ENCODE measurements at places on chromosomes 2 and 18.

GRCh38 chr18:58669731-58670378, 1.4 kb upstream of the MALT1 start:
- DNase-seq = no peak

DNA sequence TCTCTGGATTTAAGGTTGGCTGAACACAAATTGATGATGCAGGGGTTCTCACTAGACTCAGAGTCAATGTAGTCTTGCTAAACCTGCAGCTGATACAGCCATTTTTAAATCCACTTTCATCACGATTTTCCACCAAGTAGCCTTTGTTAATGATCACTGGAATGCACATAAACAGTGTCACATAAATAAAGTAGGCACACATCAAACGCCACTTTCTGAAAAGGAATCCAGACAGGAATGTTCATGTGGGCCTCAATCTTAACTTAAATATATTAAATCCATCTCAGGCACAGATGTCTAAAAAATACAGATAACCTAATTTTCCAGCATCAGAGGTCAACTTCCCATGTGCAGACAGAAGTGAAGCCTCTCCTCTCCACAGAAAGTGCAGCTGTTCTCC, 58.3 kb downstream of the LAMA1 start:
- no peak for DNase-seq

GRCh38 chr18:55592106-55592505, 4.1 kb upstream of the TCF4 start:
- DNase-seq = no peak

DNA sequence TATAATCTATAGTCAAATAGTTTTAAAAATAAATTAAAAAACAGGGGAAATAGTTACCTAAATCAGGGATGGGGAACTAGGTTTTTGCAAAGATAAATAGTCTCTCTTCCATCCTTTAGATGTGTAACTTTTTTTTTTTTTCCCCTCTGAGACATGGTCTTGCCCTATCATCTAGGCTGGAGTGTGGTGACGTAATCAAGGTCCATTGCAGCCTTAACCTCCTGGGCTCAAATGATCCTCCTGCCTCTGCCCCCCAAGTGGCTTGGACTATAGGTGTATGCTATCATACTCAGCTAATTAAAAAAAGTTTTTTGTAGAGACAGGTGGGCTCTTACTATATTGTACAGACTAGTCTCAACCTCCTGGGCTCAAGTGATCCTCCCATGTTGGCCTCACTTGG, 316.5 kb downstream of the CCDC85A start:
- no peak for DNase-seq

DNA sequence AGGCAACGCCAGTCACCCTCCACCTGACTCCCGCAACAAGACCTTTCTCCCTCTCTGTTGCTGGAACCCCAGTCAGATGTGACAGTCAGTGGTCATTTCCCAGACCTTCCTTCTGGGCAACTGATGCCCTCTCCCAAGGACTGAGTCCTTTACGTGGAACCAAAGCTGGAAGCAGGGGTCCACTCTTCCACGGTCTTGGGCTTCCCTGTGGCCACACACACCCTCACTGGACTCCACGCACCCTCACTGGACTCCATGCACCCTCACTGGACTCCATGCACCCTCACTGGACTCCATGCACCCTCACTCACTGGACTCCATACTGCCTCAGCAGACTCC, 7.1 kb downstream of the PTMA start:
- no peak for DNase-seq

DNA sequence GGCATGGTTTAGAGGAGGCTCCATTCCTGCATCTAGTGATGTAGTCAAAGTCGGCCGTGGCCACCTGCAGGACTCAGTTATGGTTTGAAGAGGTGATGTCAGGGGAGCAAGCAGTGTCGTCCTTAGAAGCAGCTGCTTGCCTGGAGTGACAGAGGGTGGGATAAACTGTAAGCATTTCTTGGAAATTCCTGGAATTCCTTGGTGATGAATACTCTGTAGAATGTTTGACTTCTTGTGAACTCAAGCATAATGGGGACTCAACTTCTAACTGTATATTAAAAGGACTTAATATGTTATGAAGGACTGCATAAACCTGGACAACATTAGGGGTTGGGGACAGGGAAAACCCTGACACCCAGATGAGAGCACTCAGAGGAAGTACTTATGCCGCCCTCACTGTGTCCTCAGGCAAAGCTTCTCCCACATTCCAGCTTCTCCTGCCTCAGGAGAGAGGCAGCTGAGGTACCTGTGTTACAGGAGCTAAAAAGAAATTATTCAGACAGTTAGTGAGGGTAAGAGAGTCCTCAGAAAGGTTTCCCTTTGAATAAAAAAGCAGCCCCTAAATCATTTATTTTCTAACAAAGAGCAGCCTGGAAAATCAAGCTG, 459.9 kb upstream of the CELF4 start:
- no peak for DNase-seq

DNA sequence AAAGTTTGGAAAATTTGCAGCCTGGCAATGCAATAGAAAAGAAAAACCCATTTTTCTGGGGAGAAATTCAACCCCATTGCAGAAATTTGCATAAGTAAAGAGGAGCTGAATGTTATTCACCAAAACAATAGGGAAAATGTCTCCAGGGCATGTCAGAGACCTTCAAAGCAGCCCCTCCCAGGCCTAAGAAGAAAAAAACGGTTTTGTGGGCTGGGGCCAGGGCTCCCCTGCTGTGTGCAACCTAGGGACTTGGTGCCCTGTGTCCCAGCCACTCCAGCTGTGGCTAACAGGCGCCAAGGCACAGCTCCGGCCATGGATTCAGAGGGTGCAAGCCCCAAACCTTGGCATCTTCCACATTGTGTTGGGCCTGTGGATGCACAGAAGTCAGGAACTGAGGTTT, 224.5 kb downstream of the TXNL1 start:
- no peak for DNase-seq

DNA sequence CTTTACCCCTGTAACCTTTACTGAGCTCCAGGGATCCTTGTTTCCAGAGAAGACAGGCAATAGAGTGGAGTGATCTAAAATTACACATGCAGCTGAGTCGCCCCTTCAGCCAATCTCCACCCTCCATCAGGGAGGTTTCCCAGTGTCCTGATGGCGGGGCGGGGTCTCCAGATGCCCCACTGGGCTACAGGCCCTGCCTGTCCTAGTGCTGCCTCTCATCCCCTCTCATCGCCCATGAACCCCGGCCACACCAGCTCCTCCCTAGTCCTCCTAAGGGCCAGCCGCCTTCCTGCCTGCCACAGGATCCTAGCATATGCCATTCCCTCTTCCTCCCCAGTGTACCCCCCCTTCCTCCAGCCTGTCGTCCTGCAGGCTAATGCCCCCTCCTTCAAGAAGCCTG, 144.1 kb upstream of the GLI2 start:
- no peak for DNase-seq

- DNase-seq = no peak
Observed at GRCh38 chr2:241997017-241997416, 127.5 kb downstream of the RTP5 start.

GRCh38 chr2:159187106-159187505, 99.4 kb downstream of the WDSUB1 start:
- DNase-seq = no peak

DNA sequence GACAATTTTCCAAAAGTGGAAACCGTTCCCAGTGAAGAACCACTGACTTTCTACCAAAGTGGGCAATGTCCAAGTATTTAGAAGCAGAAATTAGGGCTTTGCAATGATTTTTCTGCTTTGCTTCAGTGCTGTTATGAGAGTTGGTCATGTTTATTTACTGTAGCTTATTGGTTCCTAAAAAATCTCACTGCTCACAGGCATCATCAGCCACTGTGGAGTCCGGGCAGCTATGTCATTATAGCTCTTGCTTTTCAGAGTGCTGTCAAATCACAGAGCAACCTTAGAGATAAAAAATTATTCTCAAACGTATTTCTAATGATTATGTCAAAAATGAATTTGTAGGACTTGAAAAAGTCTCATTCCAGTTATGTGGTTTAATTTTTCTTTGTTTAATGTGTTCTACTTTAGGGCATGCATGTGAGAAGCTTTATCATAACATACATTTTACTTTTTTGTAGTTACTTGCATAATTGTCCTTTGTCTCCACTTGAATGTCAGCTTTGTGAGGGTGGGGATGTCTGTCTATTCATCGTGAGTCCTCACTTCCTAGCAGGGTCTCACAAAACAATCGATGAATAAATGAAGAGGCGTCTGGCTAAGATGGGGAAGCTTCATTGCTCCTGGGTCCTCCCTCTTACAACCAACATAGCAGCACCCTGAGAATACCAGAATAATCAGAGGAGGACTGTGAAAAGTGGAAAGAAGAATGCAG, 117.6 kb downstream of the TPGS2 start:
- DNase-seq = no peak

DNA sequence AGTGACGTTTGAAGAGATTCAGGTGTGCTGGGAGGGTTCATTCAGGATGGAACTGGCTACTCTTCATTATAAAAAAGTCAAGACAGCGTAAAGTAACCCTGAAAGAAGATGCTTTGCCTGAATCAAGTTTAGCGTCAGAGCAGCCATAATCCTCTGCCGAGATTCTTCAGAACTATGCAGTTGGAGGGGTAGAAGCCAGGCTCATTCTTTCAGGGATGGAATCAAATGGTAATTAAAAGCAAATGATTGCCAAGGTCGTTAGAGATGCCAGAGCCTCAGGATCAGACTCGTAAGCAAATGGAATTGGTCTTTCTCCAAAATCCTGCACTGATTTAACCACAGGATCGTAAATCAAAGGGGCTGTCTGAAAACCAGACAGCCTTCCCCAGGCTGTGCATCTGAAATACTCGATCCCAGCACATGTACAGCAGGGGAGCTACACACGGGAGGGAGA, 21.9 kb downstream of the APCDD1 start:
- no peak for DNase-seq

DNA sequence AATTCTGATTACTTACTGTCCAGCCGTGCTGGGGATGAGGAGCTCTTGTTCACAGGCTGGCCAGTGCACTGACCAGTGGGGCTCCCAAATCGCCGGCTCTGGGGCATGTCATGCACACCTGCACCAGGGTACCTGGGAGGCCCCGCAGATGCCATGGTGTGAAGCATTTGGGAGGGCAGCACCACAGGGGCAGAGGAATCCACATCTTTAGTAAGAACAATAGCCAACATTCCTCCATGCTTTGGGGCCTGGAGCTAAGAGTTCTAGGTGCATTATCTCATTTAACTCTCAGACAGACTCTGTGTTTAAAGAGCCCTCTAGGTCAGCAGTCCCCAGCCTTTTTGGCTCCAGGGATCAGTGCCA, 104.2 kb downstream of the ACKR3 start:
- DNase-seq = no peak

- no peak for DNase-seq
Observed at GRCh38 chr18:54852780-54853675, 24.8 kb downstream of the RAB27B start.

DNA sequence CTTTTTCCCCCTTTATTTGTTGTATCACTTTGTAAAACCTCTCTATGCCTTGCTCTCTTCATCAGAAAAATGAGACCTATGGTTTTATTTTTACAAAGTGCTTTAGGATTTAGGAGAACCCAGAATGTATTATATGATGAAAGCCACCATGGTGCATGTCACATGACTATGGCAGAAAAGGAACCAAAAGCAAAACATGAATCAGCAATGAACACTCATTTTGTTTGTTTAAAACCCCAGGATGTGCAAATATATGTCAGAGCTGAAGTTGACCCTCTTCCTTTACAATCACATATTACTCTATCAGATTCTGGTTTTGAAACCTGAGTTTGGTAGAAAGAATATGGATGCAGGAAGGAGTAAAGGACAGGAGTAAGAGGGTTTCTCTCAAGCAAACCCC, 70.0 kb downstream of the FIGN start:
- no peak for DNase-seq

DNA sequence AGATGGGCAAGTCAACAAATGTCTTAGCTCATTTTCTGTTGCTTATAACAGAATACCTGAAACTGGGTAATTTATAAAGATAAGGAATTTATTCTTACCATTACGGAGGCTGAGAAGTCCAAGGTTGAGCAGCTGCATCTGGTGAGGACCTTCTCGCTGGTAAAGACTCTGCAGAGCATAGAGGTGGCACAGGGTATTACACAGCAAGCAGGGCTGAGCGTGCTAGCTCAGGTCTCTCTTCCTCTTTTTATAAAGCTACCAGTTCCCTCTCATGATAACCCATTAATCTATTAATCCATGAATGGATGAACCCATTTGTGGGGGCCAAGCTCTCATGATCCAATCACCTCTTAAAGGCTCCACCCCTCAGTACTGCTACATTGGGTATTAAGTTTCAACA, 109.1 kb downstream of the CDK15 start:
- no peak for DNase-seq

- no peak for DNase-seq
Observed at GRCh38 chr2:206275312-206276055, 1.0 kb downstream of the ZDBF2 start.

DNA sequence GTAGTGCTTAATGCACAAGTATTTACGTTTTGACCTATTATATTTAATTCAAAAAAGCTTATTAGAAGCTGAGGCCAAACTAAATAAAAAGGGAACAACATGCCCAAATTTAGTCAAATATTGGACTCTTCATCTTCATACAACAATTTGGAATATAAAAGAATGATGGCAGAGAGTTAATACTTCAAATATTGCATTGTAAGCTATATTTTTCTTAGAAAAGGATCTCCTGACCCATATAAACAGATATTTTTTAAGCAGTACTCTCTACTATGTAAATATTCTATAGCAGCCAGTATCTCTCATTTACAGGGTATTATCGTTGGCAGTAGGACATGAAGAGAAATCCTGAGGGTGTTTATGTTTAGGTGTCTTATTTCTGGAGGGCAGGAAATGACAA, 531.2 kb downstream of the NYAP2 start:
- no peak for DNase-seq

- no peak for DNase-seq
Observed at GRCh38 chr2:33607251-33607721, 8.2 kb upstream of the FAM98A start.
